ENCODE measurements at places on chromosomes 12 and 14.
A peak's percentile ranks its signal among the peaks of the same experiment; 100 is the strongest.

DNA sequence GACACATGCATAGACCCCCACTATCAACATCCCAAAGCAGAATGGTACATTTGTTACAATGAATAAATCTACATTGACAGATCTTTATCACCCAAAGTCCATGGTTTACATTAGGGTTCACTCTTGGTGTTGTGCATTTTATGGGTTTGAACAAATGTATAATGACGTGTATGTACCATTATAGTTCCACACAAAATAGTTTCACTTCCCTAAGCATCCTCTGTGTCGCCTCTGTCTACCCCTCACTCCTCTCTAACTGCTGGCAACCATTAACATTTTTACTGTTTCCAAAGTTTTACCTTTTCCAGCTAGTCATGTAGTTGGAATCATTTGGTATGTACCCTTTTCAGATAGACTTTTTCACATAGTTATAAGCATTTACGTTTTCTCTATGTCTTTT, 69.5 kb upstream of the LMO3 start:
- DNase-seq, result no peak

DNA sequence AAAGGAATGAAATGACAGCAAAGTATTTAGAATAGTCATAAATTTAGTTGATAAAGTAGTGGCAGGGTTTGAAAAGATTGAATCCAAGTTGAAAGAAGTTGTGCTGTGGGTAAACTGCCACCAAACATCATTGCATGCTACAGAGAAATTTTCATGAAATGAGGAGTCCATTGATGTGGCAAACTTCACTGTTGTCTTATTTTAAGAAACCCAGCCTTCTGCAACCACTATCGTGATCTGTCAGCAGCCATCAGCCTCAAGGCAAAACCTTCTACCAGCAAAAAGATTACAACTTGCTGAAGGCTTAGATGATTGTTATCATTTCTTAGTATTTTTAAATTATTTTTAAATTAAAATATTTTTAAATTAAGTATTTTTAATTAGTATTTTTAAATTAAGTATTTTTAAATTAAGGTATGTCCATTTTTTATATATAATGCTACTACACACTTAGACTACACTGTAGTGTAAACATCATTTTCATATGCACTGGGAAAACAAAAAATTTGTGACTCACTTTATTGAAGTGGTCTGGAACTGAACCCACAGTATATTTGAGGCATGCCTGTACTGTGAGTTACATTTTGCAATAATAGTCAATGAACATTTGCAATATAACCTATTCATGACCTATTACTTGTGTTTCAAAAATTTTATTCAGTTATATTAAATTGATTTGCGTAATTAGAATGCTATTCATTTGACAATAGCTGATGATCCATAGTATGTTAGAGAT, 67.2 kb upstream of the SYT1 start:
- DNase-seq, result no peak

GRCh38 chr12:2891240-2892053, 756 bp downstream of the TULP3 start:
- DNase-seq, result peak; percentile 48

GRCh38 chr14:20681348-20682126, 2.8 kb upstream of the RNASE4 start:
- peak; percentile 93 for DNase-seq

DNA sequence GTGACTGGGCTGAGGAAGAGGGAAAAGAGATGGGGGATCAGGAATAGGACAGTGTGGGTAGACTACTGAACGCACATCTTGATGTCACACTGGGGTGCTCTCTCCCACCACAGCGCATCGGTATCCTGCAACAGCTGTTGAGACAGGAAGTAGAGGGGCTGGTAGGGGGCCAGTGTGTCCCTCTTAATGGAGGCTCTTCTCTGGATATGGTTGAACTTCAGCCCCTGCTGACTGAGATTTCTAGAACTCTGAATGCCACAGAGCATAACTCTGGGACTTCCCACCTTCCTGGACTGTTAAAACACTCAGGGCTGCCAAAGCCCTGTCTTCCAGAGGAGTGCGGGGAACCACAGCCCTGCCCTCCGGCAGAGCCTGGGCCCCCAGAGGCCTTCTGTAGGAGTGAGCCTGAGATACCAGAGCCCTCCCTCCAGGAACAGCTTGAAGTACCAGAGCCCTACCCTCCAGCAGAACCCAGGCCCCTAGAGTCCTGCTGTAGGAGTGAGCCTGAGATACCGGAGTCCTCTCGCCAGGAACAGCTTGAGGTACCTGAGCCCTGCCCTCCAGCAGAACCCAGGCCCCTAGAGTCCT, 6.9 kb downstream of the C1QL4 start:
- no peak for DNase-seq

DNA sequence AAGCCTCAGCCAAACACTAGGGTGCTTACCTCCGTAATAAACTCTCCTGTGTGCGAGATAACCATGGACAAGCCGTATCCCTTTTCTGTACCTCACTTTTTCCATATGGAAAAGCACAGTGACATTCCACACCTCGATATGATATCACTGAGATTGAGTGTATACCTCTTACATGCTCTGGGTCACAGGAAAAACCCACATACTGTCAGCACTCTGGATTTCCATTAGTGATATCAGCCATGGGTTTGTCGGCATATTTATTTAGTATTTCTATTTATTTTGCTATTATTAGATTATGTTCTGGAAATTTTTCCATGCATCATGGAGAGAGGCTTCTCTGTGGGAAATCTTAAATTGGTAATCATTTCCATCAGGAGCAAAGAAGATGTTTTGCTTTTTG, 28.0 kb upstream of the DAAM1 start:
- no peak for DNase-seq

GRCh38 chr12:112341046-112341825, 41.0 kb downstream of the HECTD4 start:
- DNase-seq, result no peak

GRCh38 chr12:39368891-39369290, 74.0 kb downstream of the KIF21A start:
- DNase-seq, result no peak
